Hippocampal formation (tissue), 2 donors: ENCODE measurements at places on chromosomes 7 and 10.

GRCh38 chr10:84820120-84820519 lies 491.7 kb downstream of the CCSER2 start:
- no peak for DNase-seq

- no peak for DNase-seq
Observed at GRCh38 chr10:96672481-96673175, 47.7 kb downstream of the PIK3AP1 start.

DNA sequence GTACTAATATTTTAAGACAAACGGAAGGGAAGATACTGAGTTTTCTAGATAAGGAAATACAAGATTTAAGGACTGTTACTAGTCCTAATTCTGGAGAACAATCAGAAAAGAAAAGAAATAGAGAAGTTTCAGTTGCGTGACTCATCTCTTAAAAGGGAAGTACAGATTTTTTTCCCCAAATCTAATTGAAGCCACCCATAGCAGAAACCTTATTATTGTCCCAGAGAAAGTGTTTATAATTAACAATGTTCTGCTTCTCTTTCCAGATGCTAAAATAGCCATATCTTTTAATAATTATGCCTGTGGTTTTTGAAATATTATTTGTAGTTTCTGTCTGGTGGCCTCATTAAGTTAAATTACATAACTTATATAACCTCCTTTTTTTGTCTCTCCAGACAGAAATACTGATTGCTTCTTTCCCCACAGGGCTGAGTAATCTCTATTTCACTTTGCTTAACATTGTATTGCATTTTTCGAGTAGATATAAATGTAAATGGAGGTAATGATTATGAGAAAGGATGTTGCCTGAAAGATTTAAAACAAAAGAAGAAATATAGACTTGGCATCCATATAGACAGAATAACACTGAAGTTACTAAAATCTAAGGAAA lies 240.7 kb upstream of the MBL2 start:
- DNase-seq: no peak

- DNase-seq: no peak
Observed at GRCh38 chr7:150335774-150336112, 5.7 kb downstream of the RARRES2 start.

- no peak for DNase-seq
Observed at GRCh38 chr7:66157060-66157459, 42.4 kb downstream of the CRCP start.

GRCh38 chr7:119175911-119176627 lies 951.6 kb downstream of the ANKRD7 start:
- DNase-seq: peak; percentile 42

DNA sequence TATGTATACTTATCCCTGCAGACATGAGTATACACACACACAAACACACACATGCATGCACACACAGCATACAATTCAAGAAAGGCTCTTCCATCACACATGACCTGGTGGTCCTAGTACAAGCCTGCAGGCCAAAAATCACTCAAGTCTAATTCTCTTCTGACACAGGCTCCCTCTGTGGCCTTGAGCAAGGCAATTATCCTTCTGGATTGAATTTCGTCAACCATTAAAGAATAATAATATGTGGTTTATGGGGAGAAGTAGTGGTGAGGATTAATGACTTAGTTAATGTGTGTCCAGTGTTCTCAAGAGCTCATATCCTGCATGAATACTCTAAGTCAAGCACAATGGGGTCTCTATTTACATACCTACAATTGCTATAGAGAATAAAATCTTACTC lies 161.8 kb upstream of the KIAA1217 start:
- no peak for DNase-seq

DNA sequence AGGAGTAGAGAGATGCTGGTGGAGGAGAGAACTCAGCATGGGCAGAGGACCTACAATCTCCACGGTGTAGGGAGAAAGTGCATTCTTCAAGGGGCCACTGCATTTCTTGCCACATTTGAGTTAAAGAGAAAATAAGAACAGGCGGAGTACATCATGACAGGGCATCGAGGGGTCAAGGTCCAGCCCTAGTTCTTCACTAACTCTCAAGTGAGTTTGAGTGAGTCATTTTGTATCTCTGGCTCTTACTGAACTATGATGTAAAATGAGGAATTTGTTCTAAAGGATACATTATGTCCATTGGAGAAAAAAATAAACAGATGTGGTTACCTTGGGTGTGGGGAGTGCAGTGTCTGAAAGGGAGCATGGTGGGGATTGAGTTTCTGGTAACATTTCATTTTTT lies 182.9 kb downstream of the XPNPEP1 start:
- DNase-seq: no peak

GRCh38 chr10:124939290-124939689 lies 2.6 kb upstream of the ZRANB1 start:
- DNase-seq: no peak

- DNase-seq: peak; percentile 16
Observed at GRCh38 chr7:102146122-102146521, 140.5 kb upstream of the SH2B2 start.

- no peak for DNase-seq
Observed at GRCh38 chr10:129970465-129971364, 6.6 kb upstream of the EBF3 start.

DNA sequence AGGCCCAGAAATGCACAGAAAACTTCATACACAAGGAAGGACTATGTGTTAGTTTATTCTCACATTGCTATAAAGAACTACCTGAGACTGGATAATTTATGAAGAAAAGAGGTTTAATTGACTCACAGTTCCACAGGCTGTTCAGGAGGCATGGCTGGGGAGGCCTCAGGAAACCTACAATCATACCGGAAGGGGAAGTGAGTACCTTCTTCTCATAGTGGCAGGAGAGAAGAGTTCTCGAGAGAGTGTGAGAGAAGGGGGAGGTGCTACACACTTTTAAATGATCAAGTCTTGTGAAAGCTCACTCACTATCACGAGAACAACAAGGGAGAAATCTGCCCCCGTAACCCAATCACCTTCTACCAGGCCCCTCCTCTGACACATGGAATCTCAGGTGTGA lies 16.8 kb upstream of the RAMP3 start:
- DNase-seq: no peak

- no peak for DNase-seq
Observed at GRCh38 chr7:21276471-21277035, 151.3 kb upstream of the SP4 start.

DNA sequence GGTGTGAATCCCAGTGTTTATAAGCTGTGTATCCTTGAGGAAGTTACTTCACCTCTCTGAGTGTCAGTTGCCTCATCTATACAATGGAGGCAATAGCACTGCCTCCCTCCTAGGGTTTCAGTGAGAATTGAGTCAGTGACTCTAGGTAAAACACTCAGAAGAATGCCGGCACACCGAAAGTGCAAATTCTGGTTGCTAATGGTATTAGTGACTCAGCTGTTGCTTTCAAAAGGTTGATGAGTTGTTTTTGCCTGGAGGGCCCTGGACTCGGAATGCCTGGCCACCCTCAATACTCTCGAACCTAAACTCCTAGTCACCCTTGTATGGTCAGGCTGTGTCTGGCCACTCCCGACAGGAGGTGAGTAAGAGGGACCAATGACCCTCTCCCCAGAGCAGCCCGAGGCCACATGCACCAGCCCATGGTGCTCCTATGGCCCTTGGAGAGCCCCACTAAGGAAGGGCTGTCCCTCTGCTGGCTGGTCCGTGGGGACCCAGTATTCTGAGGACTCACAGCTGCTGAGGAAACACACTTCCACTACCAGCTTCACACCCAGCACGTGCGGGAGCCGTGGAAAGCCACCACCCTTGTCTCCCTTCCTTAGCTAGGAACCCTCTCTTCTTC lies 60.2 kb downstream of the CALML3 start:
- DNase-seq: no peak

DNA sequence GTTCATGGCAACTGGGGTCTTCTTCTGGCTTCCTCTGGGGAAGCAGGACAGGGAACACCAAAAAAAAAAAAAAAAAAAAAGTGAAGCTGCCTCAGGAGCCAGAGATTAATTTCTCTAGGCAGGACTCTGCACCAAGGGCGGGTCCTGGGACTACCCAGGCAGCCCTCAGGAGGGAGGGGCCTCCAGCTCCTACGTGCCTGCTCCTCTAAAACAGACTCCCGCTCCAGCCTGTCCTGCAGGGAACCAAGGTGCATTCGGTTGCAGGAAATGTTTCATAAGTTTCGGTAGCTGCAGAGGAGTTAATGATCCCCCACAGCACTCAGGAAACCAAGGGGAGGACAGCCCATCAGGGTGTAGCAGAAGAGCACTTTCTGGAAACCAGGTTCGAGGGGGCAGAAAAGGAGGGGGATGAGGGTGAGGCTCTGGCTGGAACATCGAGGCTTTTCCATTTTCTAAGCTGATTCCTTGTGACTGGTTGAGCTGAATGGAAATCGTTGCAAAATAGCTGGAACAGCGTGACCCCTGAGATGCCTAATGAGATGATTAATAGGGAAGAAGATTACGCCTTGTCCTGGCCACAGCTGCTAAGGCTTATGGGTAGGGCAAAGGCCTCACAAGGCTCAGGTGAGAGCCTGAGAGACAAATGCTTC lies 84.2 kb downstream of the STRA8 start:
- DNase-seq: no peak

DNA sequence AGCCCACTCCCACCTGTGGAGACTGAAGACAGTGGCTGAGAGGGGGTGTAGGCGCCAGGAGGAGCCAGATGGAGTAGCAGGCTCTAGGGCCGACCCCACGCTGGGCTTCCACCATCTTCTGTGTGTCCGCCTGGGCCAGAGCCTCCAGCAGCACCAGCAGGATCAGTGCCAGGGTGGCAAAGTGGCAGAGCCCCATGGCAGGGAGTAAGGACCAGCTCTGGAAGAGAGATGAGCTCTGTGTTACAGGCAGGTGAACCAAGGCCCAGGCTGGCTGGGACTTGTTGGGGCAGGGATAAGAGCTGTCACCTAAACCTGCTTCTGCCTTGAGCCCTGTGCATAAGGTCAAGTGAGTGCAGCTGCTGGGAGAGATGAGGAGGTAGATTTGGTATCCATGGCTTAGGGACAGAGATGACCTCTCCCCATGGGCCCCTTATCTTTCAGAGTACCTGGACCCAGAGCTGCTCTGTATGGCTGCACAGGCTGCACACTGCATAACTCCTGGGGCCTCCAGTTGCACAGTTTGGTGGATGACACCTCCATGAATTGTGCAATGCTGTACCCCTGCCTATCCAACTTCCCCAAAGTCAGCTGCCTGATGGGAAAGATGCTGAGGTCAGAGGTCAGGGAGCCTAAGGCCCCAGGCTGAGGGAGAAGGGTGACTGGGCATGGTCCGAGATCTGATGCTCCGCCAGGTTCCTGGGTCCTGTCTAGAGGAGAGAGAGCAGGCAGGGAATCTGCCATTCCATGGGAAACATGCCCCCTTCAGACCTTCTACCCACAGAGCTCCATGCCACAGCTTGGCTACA lies 7.4 kb upstream of the SAMD8 start:
- DNase-seq: no peak

DNA sequence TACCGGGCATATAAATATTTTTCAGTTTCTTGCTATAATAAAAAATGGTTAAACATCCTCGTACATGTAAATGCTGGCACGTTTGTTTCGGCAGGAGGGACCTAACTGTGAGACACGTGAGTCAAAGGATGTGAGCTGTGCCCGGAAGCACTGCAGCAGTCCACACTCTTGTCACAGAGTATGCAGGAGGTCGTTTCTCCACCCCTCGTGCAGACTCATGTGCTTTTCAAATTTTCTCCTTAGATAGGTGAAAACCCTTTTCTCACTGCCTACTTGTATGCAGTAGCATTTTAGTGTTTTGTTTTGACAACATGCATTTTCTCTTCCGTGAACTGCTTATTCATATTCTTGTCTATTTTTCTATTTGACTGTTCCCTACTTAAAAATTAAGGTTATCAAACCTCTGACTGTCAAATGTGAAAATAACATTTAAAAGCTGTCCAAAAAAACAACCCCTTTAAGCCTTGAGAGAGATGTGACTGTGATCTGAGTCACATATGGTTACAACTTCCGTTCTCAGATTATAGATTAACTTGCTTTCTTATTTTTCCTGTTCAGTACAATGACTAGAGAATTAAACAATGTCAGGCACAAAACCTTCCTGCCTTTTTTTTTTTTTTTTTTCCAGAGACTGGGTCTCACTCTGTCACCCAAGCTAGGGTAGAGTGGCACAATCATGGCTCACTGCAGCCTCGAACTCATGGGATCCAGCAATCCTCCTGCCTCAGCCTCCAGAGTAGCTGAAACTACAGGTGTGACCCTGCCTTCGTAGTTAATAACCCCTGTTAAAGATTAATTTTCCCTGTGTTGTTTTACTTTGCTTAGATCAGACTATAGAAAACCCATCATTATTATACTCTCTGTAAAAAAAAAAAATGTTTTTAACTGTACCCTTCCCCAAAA lies 45.1 kb downstream of the DPY19L1 start:
- no peak for DNase-seq

GRCh38 chr7:123555484-123555883 lies 2.1 kb downstream of the NDUFA5 start:
- DNase-seq: no peak

DNA sequence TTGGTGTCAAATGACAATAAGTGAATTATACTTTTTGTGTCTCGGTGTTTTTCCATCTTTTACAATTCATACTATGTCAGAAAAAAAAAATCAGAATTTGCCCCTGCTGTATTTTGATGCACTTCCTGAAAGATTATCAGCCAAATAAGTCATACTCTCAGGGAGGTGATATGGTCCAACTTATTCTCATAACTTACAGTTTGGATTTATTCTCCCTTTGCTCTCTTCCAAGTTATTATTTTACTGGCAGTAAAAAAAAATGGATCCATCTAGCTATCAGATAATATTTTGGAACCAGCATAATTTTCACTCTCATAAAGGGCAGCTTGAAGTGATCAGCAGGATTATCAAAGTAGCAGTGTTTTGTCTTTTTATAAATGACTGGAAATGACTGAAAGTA lies 337.1 kb downstream of the BMPER start:
- no peak for DNase-seq

DNA sequence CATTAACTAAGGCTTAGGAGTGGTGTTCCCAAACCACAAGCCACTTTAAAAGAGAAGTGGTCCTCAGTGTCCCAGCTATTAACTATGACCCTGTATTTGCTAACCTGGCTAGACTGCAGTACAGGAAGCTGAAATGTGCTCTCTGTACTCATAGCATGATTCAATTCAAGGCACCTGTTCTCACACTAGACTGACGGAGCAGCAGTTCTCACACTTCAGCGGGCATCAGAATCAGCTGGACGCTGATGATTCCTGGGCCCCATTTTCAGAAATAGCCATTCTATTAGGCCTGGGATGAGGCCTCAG lies 24.5 kb upstream of the MSRB2 start:
- DNase-seq: no peak

DNA sequence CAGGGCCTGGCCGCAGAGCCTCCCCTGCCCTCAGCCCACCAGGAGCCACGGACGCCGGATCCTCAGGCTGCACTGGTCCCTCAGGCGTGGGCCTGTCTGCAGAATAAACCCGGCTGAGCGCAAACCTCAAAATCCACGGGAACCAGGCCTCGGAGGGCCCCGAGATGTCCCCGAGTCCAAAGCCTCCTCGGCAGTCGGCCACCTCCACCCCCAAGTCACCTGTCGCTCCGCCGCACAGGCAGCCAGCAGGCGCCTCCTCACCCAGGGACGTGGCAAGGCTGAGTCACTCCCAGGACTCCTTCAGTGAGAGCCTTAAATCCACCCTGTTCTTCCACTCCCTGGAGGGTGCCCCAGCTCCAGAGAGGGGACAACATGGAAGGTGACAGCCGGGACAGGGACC lies 33.2 kb downstream of the STK32C start:
- no peak for DNase-seq
